ENCODE measurements at places on chromosomes 6 and 20. TPM values are rescaled to one million over a fixed set of nuclear protein-coding genes. Genes with fewer than 3 reads are reported as not detected.
A peak's percentile ranks its signal among the peaks of the same experiment; 100 is the strongest.

GRCh38 chr6:906920-907319 lies 214.0 kb upstream of the EXOC2 start:
- H3K27ac ChIP-seq: no peak overlapping the region
- no peaks in the 10 kb centered on the region for H3K36me3 ChIP-seq
- DNase-seq: no peak
- no peak overlapping the region for H3K4me3 ChIP-seq
- H3K4me1 ChIP-seq: no peaks in the 10 kb centered on the region

ZBTB2 gene
- total RNA-seq: 24.0 TPM

DNA sequence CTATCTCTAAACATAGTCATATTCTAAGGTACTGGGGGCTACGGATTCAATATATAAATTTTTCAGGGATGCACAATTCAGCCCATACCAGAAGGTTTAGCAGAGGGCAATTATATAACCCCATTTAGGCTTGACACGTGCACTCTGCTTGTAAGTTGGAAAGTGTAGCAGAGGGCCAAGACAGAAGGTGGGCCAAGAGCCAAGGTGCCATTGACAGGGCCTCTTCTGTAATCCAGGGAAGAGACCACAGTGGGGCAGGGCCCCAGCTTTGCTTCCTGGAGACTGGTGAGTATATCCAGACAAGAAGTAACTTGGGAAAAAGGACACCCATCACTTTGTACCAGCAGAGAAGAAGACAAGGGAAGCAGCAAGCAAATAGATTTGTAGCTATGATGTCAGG lies 672.4 kb upstream of the MARCKS start:
- no peaks in the 10 kb centered on the region for H3K27me3 ChIP-seq
- no peak overlapping the region for H3K4me3 ChIP-seq
- H3K27ac ChIP-seq: no peak overlapping the region
- no peak for DNase-seq
- H3K4me1 ChIP-seq: no peaks in the 10 kb centered on the region

DNA sequence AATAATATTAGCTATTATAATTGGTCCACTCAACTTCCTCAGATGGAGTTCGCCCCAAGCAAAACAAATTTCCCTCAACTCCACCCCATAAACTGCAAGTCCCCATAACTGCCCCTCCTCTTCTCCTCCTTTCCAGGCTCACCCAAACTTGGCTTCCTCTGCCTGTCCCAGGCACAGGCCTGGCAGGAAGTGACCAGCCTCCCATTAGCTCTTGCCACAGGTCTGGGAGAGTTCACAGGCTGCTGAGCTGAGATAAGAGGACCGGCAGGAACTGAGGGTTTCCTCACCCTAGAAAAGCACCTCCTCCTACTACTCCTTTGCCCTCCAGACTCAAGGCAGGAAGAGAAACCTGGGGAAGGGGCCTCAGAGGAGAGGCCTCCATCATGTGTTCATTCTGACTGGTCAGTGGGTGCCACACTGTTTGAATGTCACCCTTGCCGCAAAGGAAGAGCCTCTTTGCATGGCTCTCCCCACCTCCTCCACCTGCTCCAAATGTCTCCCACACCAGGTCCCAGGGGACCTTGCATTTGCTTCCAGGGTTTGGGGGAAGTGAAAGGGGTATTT lies 24.5 kb upstream of the SMIM29 start:
- H3K27ac ChIP-seq: no peak overlapping the region
- H3K4me1 ChIP-seq: peaks cover 14% of the 10 kb centered on the region

DNA sequence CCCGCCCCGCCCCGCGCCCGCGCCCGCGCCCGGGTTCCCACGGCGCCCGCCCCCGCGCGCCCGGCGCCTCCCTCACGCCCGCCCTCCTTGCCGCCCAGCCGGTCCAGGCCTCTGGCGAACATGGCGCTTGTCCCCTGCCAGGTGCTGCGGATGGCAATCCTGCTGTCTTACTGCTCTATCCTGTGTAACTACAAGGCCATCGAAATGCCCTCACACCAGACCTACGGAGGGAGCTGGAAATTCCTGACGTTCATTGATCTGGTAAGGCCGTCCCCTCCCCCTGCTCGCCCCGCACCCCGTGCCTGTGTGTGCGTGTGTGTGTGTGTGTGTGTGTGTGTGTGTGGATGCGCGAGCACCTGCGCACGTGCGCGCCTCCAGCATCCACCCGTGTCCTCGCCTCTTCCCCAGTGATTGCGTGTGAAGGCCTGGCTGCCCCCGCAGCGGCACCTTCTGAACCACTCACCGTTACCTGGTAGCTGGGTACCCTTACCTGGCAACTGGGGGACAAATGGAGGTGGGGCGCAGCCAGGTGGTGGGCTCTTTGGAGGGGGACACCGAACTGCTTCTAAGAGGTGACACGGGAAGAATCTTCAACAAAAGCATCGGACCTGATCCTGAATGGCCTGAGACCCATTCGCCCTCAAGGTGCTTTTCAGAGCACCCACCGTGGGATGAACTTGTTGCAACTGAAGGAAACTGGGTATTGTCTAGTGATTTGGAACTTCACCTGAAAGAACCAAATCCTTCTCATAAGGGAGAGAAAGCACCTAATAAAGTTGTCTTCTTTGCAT lies at the start of gene AIG1:
Gene AIG1 (plus strand): TSS at position 84 of the 791 bp plus-strand sequence. CDS start 37 bp downstream, at position 121.
- H3K4me3 ChIP-seq: peak within 1 kb of the TSS; percentile 90
- peak within 1 kb of the TSS; percentile 94 for H3K27ac ChIP-seq
- no peaks in the 10 kb centered on the region for H3K27me3 ChIP-seq
- peaks cover 25% of the 10 kb centered on the region for H3K4me1 ChIP-seq
- peak; percentile 73 for DNase-seq

LAMA2 gene
- 0.26 TPM for total RNA-seq

DNA sequence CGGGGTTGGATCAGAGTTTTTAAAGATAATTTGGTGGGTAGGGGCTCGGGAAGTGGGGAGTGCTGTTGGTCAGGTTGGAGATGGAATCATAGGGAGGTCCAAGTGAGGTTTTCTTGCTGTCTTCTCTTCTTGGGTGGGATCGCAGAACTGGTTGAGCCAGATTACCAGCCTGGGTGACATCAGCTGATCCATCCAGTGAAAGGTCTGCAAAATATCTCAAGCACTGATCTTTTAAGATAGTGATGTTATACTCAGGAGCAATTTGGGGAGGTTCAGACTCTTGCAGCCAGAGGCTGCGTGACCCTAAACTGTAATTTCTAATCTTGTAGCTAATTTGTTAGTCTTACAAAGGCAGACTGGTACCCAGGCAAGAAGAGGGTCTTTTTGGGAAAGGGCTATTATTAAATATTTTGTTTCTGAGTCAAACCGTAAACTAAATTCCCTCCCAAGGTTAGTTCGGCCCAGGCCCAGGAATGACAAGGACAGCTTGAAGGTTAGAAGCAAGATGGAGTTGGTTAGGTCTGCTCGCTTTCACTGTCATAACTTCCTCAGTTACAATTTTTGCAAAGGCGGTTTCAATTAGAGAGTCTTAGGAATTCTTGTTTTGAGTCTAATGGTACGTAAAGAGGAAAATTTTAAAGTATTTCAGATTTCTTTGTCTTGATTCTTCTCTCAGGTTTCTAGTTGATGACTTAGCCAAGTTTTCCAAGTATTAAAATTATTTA lies 53.1 kb downstream of the SCAF8 start:
- H3K4me1 ChIP-seq: peaks cover 10% of the 10 kb centered on the region
- DNase-seq: no peak
- H3K27me3 ChIP-seq: no peaks in the 10 kb centered on the region
- peaks cover 35% of the 10 kb centered on the region for H3K36me3 ChIP-seq
- H3K27ac ChIP-seq: no peak overlapping the region

DNA sequence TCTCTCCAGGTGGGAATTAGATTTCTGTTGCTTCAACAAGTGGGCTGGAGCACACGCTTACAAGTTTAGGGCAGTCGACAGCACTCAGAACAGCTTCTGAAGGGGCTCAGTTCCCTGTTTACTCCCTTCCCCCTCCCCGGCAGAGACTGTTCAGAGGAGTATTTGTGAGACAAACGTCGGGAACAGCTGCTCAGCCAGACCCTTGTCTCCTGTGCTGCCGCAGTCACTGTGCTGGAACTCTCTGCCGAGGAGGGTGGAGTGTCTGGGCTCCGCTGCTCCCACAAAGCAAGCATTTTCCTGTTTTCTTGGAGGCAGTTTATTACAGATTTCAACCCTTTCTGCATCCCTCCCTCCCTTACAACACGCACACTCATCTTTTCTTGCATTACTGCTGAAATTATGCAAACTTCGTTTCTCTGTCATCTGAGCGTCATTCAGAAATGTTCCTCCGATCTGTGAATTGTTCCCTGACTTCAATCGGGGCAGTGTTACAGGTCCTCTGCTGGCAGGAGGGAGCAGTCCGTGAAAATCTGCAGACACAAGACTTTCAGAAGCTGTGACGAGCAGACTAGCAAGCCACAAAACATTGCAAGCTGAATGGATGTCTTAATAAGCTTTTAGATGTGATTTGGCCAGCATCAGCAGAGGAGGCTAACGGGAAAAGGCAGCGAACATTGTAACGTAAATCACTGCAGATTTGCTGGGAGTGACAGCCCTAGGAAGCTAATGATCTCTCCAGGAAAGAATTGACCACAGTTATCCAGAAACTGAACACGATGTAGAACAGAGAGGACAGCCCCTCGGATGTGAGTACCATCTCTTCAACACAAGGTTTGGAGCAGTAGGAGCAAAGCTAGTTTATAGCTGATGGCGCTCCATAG lies 76.2 kb downstream of the LYRM2 start:
- H3K36me3 ChIP-seq: no peaks in the 10 kb centered on the region
- H3K4me3 ChIP-seq: no peak overlapping the region
- no peak for DNase-seq

- peak; percentile 49 for DNase-seq
These were observed 7.2 kb downstream of the PRDM13 start for GRCh38 chr6:99613705-99614429.

PHACTR3 gene
- total RNA-seq: not detected

ZNF391 gene
- 1.1 TPM for total RNA-seq

GRCh38 chr6:158611541-158612370 lies 32.8 kb downstream of the DYNLT1 start:
- no peak overlapping the region for H3K27ac ChIP-seq
- H3K27me3 ChIP-seq: no peaks in the 10 kb centered on the region
- DNase-seq: no peak
- H3K4me1 ChIP-seq: no peaks in the 10 kb centered on the region

DNA sequence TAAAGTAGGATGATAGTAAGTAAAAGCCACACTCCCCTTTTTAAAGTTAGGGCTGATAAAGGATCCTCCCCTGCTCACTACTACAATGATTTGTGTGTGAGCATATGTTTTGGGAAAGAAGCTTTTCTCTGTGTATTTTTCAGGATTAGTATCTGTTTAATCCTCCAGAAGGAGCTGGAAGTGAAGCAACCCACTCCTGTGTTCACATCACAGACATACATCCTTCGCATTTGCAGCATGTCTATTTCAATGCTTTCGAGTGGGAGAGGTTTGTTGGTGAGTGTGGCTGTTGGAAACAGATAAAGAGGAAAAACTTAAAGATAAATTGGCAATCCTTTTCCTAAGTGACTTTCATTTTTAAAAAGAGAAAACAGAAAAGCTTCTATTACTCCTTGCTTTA lies 31.6 kb upstream of the RGS17 start:
- H3K27ac ChIP-seq: no peak overlapping the region
- no peaks in the 10 kb centered on the region for H3K27me3 ChIP-seq
- no peaks in the 10 kb centered on the region for H3K4me1 ChIP-seq
- no peaks in the 10 kb centered on the region for H3K36me3 ChIP-seq
- no peak overlapping the region for H3K4me3 ChIP-seq

DNA sequence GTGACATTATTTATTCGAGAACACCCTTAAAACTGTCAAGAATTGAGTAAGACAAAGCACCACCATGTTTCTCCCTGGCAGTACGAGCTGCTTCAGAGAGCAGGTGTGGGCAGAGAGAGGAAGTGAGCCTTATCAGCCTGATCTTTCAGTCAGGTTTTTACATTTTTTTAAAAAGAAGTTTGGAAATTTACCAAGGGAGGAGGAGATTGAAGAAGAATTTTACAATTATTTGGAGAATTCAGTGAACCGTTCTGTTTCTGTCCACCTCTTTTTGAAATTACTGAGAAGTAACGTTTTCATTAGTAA lies 75.5 kb downstream of the ZDHHC14 start:
- H3K36me3 ChIP-seq: peaks cover 14% of the 10 kb centered on the region
- H3K27ac ChIP-seq: peak overlapping the region; percentile 75
- DNase-seq: peak; percentile 39
- H3K27me3 ChIP-seq: no peaks in the 10 kb centered on the region

DNA sequence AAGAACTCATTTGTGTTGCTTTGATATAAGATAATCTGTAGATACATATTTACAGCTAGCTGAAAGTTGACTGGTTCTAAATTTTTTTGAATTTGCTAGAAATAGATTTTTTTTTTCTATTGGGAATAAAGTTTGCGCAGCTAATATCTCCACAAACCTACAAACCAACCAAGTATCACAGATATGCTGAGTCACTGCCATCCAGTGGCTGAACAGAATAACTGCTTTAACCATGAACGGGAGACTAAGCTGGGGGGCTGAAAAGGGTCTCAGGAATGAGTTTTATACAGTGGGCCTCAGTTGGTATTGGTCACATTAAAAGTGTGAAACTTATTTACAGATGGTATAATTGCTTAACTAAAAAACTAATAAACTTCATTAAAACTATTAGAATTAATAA lies 326.7 kb upstream of the CNR1 start:
- no peak overlapping the region for H3K27ac ChIP-seq
- no peaks in the 10 kb centered on the region for H3K36me3 ChIP-seq
- DNase-seq: no peak

ELOVL2 gene
- not detected for total RNA-seq

HLA-DRB5 gene
- 15.0 TPM for total RNA-seq

- H3K27ac ChIP-seq: no peak overlapping the region
- no peak for DNase-seq
- no peaks in the 10 kb centered on the region for H3K36me3 ChIP-seq
These were observed 311.1 kb downstream of the MMUT start for GRCh38 chr6:49151957-49152356.

DNA sequence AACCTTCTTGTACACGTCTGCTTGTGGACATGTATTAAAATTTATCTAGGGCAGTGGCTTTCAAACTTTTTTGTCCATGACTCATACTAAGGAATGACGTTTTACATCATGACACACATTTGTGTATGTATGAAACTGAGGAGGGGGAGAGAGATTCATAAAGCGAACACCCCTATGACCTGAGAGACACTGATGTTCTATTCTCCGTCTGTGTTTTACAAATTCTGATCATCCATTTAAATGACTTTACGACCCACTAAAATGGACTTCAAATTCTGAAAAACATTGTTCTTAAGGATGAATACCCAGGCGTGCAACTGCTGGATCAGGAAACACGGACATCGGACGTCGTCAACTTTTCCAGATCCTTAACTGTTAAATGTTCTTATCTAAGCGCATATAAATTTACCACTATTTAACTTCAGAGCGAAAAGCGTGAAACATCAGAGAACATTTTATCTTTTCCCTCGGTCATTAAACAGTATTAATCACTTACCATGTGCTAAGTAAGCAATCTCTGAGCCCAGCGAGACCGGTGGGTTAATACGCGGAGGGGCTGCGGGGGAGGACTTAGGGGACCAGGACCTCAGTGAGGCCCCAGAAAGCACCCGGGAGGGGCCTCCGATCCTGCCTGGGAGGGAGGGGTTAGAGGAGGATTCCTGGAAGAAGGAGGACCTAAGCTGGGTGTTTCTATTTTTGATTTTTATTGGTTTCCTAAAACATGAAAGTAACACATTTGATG lies 1.2 kb downstream of the PLAGL1 start:
- H3K27ac ChIP-seq: no peak overlapping the region
- DNase-seq: no peak
- peak overlapping the region; percentile 73 for H3K4me3 ChIP-seq
- peaks cover 23% of the 10 kb centered on the region for H3K27me3 ChIP-seq
- H3K4me1 ChIP-seq: peaks cover 14% of the 10 kb centered on the region

PDE10A gene
- total RNA-seq: not detected

RAB5IF gene
- total RNA-seq: 109 TPM

- no peak overlapping the region for H3K4me3 ChIP-seq
- DNase-seq: no peak
- no peaks in the 10 kb centered on the region for H3K36me3 ChIP-seq
- H3K4me1 ChIP-seq: no peaks in the 10 kb centered on the region
These were observed 110.8 kb downstream of the RFPL4B start for GRCh38 chr6:112457886-112458285.

HLA-DRA gene
- total RNA-seq: 30.9 TPM

Data from activated CD8-positive, alpha-beta T cell treated with anti-CD3 and anti-CD28 coated beads, Interleukin-2, amount 10 ng/mL, durations not matched to agents 7 days and 5 days (primary cell).